Activated CD4-positive, CD25-positive, alpha-beta regulatory T cell treated with anti-CD3 and anti-CD28 coated beads, Interleukin-2, amount 50 U/mL, for 16 hours (primary cell): ENCODE measurements at places on chromosomes 4 and X.
A peak's percentile ranks its signal among the peaks of the same experiment; 100 is the strongest.

DNA sequence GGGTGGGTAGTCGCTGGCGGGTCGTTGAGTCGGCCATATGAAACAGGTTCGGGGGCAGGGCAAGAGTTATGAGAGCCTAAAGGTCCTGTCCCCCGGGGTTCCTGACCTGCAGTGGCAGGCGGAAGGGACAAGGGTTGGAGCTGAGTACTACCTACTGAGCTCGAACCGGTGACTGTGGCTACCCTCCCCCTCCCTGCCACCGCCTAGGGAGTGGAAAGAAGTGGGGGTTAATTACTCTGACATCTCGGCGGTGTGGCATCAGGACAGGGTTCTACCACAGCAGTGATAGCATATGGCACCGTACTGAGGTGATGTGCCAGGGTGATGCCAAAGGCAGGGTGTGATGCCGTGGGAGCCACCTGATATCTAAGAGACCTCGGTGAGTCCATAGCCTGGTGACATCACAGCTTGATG is 307 bp downstream of the ATG4A start:
- DNase-seq: no peak

GRCh38 chr4:113539408-113539807 is 222.1 kb downstream of the CAMK2D start:
- no peak for DNase-seq

GRCh38 chrX:71282514-71283402 is 677 bp upstream of the NONO start:
- DNase-seq: peak; percentile 7

DNA sequence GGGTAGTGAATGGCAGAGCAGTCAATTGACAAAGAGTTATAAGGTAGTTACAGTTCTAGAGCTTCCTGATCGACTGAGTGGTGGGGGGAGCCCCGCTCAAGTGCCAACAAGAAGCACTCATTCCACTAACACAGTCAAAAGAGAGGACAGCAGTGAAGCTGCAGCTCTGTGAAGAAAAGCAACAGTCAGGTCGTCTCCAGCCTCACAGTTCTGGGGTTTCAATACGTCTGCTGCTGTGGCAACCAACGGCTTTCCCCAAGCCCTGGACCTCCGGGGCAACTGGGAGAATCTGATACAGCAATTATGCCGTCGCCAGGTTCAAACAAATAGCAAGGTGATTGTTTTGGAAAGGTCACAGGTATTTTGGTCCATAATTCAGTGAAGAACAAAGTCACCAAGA is 30.8 kb downstream of the GPM6B start:
- DNase-seq: no peak

DNA sequence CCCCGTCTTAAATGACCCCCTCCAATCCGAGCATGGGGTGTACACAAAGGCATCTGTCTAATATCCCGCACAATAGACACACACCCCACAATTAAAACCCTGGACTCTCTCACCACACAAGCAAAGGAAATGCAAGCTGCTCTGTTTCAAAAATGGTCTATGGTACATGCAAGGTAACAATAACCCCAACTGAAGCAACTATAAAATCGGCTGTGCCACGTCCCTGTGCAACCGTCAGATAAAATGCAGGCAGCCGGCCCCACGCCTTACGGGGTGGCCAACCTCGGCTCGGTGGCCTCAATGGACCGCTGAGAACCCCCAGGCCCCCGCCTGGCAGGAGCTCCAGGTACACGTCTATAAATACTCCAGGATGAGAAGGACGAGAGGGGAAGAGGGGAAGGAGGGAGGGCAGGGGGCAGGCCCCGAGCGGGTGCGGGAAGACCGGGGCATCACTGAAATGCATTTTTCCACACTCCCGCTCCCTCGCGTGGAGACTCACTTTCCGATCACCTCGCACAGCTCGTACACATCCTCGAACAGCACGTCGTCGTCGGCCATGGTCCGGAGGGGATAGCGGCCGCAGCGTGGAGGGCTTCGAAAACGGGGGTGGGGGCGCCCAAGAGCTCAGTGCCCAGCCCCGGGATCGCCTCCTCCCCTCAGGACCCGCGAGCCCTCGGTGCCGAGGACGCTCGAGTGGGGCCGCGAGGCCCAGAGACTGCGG is 763 bp downstream of the CASK start:
- DNase-seq: no peak

- DNase-seq: no peak
These were observed 53.1 kb upstream of the GLRA2 start for GRCh38 chrX:14476205-14476604.

DNA sequence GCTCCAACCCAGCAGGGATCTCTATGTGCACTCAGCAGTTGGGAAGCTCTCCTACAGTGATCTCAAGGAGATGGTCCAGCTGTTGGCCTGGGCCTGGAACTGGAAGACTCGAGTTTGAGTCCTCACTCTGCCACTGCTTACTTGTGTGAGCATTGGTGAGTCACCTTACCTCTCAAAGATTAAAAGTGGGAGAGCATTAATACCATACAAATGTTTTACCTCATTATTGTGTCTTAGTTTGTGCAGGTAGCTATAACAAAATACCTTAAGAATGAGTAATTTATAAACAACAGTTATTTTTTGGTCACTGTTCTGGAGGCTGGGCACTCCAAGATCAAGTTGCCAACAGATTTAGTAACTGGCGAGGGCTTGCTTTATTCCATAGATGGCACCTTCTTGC is 21.4 kb upstream of the ZNF827 start:
- no peak for DNase-seq

DNA sequence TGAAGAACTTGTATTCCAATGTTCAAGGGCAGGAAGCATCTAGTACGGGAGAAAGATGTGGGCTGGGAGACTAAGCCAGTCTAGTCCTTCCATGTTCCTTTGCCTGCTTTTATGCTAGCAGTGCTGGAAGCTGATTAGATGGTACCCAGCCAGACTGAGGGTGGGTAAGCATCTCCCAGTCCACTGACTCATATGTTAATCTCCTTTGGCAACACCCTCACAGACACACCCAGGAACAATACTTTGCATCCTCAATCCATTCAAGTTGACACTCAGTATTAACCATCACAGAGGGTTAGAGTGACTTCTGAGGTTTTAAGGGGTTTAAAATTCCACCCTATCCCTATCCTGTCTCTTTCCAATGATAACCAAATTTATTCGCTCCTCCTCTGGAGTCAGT is 6.5 kb downstream of the HMGN5 start:
- no peak for DNase-seq

- DNase-seq: no peak
These were observed 203.8 kb upstream of the NRK start for GRCh38 chrX:105618393-105619101.

GRCh38 chrX:17521871-17522693 is 147.1 kb downstream of the NHS start:
- DNase-seq: no peak

GRCh38 chr4:30769093-30769492 is 48.9 kb downstream of the PCDH7 start:
- DNase-seq: no peak

DNA sequence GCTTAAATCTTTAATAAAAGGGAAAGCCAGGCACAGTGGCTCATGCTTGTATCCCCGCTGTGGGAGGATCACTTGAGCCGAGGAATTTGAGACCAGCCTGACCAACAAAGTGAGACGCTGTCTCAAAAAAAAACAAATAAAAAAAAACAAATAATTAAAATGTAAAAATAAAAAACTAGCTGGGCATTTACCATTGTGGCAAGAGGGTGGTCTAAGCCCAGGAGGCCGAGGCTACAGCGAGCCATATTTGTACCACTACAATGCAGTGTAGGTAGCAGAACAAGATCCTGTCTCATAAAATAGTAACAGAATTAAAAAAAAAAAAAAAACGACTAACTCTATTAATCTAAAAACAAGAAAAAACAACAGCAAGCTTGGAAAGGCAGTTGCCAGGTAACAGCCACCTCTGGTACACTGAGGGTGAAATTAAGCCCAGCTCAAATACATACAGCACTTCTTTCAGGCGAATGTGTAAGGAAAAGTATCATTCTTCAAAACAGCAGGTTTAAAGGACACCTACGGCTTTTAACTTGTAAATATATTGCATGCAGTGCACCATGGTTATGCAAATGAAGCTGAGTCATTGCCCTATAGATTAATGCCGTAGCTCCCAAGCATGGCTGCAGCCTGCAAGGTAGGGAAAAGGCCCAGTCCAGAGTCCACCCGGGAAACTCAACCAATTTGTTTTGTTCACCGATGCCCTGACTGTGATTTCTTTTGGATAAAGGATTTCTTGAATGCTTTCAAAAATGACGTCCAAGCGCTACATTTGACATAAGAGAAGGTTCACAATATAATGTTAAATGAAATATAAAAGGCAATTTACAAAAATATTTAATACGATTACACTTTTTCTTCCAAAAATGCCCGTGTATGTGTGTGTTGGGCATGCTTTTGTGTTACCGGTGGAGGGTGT is 14.5 kb upstream of the TXLNG start:
- DNase-seq: no peak

DNA sequence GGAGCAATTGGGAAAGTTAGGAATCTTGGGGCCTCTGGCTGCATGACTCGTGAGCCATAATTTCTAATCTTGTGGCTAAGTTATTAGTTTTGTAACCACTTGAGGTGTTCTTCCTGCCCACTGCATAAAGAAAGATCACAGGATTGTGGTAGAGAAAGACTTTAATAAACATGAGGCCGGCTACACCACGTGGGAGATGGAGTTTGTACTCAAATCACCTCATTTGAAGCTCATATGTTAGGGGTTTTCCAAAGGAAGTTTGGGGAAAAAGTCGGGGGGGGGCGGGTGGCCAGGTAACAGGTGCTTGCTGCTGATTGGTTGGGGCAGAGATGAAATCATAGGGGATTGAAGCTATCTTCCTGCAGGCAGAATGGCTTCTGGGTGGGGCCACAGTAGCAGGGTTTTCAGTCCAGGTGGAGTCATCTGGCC is 287.8 kb downstream of the ZNF674 start:
- DNase-seq: no peak

GRCh38 chr4:83009529-83009928 is 1.1 kb downstream of the LIN54 start:
- DNase-seq: no peak

GRCh38 chr4:27873596-27873995 is 1013.0 kb downstream of the STIM2 start:
- no peak for DNase-seq

- DNase-seq: no peak
These were observed 703.5 kb downstream of the PDHA2 start for GRCh38 chr4:96543346-96543745.

GRCh38 chr4:88938138-88938537 is 118.8 kb downstream of the FAM13A start:
- DNase-seq: no peak

- DNase-seq: no peak
These were observed 32.9 kb upstream of the GRID2 start for GRCh38 chr4:92270908-92271307.

DNA sequence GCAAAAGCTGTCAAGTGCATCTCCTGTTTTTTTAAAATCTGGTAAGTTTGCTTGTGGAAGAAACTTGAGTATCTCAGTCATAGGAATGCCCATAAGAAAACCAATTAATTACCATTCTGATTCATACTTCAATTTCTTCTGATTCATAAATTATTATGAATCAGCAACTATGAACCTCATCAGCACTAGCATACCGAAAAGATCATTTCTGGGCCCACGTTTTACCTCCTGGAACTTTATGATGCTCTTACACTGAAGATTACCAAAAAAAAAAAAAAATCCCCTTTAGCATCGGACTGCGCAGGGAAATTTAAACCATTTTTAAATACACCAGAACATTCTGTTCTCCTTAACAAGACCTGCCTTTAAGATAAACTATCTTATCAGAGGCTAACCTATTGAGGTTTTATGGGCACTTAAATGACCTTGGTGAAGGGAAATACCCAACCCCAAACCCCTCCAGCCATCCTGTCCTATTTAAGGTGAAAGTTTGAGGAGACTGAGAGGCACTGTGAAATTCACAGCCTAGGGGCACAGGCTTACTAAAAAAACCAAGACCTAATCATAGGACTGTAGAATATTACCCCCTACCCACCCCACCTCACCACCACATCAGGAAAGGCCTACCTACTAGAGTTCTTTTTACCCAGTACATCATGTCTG is 38.2 kb upstream of the ABCG2 start:
- DNase-seq: no peak

DNA sequence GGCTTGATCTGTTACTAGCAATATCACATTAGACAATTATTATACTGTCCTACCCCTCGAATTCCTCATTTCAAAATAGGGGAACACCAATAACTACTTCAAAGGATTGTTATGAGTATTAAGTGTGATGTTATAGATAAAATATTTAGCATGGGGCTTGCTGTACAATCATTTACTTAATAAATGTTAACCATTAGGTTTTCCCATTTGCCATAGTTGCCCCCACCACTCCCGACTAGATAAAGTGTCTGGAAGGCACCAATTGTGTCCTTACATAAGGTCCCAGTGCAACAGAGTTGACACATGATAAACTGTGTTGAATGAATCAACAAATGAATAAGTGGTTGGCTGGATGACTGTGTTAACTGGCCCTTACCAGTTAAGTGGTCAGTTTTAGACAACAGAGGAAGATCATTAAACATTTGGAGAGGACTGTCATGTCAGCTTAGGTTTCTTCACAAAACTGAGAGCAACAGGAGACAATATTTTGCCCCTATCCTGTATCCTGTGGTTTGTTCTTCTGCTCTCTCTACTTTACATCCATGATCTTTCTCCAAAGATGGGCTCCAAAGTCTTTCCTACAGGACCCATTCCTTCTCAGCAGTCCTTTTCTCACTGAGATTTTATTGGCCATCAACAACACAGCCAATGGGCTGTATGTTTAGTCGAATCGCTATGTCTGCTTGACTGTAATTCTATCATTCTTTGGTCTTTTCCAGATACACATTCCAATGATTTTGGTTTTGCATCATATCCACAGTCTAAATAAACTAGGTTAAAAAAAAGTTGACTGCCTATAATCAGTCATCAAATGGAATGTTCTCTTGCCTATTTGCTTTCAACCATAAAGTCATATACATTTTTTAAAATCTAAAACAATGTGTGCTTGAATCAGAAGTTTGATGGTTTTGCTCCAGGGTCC is 74.4 kb downstream of the RNF150 start:
- DNase-seq: no peak

- no peak for DNase-seq
These were observed 258.4 kb downstream of the PPARGC1A start for GRCh38 chr4:23631255-23631950.

- no peak for DNase-seq
These were observed 130.7 kb downstream of the AMELX start for GRCh38 chrX:11423949-11424348.

DNA sequence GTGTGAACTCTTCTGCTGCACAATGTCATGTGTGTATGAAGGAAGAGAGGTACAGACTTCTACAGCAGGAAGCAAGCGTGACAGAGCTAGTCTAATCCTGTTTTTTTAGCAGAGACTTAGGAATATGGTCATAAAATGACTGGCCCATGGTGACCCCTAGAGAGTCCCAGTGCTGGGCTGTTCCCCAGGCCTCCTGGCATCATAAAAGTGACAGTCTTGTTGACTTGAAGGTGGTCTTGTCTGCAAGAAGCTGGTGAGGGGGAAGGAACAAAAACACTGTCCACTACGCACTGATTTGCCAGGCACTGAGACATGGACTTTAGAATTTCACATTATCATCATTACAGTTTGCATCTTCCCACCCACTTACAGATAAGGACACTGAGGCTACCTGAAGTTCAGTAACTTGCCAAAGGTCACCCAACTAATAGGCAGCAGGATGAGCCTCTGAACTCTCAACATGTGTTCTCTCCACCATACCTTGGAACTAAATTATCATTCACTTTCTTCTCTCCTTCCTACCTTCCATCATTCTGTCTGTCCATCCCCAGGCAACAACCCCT is 63.0 kb downstream of the HADH start:
- no peak for DNase-seq

GRCh38 chr4:88054229-88054628 is 46.8 kb downstream of the PKD2 start:
- DNase-seq: no peak

- DNase-seq: no peak
These were observed 231.1 kb downstream of the STPG2 start for GRCh38 chr4:97912156-97912555.
